Suppressor macrophage treated with lipopolysaccharide for 1 hour (primary cell): ENCODE measurements at places on chromosomes 13 and 19.
A peak's percentile ranks its signal among the peaks of the same experiment; 100 is the strongest.

DNA sequence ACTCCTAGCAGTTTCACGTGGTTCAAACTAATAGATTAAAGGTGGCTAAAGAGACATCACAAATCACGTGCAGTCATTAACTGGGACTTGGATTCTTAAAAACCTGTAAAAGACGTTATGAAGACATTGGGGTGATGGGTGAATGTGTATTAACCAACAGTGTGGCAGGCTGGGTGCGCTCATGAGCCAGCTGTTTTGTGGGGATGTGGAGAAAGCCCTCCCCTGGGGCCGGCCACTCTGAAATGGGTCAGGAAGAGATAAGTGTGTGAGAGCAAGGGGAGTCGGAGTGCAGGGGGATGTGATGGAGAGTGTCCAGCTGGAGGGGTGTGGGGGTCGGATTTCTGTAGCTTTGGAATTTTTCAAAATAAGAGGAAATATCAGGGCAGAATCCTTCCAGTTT lies 10.4 kb downstream of the UPF1 start:
- DNase-seq: no peak

DNA sequence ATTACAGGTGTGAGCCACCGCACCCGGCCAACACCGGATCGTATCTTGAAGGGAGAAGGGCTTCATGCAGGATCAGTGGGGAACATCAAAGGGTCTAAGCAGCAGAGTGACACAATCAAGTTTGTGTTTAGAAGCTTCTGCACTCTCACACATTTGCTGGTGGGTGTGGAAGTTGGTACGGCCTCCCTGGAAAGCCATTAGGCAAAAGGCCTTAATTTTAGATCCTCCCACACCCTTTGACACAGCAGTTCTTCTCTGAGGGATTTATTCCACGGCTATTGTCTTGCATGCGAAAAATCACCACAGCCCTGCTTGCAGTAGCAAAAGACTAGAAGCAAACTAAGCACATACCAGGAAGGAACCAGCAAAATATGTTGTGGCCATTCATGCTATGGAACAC lies 18.3 kb upstream of the SLC1A5 start:
- DNase-seq: peak; percentile 73

GRCh38 chr13:40342901-40343300 lies 323.5 kb downstream of the FOXO1 start:
- DNase-seq: no peak

DNA sequence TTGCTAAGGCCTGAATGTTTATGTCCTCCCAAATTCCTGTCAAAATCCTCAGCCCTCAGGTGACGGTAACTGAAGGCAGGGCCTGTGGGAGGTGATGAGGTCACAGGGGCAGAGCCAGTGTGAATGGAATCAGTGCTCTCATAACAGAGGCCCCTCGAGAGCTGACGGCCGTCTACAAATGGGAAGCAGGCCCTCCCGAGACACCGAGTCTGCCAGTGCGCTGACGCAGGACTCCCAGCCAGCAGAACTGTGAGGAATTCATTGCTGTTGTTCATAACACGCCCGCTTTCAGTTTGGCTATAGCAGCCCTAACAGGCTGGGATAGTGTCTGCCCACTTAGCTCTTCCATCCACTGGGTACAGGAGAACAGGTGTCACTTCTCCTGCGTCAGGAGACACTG lies 41.2 kb downstream of the CARS2 start:
- DNase-seq: peak; percentile 8

GRCh38 chr13:109856350-109856749 lies 70.0 kb upstream of the IRS2 start:
- DNase-seq: no peak

DNA sequence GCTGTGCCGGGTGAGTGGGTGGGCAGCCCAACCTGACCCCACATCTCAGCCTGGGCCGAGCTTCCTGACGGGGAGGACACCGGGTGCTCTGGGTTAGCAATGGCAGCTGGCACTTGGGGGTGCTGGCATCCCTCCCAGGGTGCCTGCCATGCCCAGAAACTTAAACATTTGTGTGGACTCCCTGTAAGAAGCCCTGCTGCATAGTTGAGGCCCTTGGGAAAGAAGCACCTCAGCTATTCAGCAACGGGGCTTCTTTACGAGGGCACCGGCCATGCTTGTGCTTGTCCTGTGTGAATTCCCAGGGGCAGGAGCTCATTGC lies 33.8 kb upstream of the MEDAG start:
- DNase-seq: no peak

DNA sequence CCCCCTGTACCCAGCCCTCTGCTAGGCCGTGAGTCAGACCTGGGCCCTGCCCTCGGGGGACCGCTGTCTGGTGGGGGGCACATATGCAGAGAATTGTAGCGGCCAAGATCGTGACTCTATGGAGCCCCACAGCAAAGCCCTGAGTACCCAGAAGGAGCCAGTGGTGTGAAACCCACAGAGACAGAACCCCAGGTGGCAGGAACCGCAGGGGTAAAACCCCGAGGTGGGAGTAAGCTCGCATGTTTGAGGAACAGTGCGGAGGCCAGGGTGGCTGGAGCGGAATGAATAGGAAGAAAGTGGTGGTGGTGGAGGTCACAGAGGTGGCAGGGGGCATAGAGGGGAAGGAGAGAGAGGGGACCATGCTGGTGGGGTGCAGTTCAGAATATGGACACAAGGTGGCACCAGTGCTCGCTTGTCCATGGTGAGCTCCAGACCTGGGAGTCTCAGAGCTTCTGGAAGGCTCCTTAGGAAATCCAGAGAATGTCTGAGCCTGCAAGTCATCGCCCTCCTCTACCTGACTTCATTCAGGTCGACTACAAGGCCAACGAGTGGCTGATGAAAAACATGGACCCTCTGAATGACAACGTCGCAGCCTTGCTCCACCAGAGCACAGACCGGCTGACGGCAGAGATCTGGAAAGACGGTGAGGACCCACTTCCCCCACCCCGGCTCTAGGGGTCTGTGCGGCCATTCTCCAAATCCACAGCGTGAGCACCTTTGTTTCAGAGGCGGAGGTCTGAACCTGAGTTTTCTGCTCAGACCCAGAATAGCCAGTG lies 48.9 kb downstream of the MYH14 start:
- peak; percentile 36 for DNase-seq

GRCh38 chr19:30689474-30689873 lies 317.3 kb downstream of the ZNF536 start:
- DNase-seq: no peak

DNA sequence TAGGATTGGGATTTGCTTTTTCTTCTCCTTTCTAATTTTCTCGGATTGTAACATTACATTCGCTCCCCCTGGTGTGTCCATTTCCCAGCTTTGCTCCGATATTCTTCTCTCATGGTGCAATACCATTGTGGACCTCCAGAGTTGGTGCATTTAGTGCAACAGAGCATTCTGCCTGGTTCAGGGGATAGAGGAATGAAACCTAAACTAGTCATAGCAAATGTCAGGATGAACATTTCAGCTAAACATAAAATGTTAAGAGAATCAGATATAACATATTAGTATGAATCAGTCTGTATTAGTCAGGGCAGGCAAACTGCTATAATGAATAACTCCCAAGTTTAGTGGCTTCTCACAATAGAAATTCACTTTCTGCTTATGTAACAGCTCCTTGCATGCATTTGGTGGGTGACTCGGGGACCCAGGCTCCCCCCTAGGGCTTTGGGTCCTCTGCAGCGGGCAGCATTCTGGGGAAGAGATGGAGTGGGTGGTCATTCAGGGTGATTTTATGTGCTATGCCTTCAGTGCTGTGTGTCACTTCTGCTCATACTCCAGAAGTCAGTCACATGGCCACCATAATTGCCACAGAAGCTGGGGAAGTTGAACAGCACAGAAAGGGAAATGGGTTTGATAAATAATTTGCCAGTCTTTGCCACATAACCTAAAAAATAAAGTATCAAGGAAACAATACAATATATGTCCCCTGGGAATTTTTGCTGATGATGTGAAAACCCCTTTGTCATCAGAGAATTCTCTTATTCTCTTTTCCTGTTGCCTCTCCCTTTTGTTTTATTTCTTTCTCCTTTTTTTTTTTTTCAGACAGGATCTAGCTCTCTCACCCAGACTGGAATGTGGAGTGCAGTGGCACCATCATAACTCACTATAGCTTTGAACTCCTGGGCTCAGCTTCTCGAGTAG lies 111.0 kb downstream of the HSPH1 start:
- peak; percentile 81 for DNase-seq

DNA sequence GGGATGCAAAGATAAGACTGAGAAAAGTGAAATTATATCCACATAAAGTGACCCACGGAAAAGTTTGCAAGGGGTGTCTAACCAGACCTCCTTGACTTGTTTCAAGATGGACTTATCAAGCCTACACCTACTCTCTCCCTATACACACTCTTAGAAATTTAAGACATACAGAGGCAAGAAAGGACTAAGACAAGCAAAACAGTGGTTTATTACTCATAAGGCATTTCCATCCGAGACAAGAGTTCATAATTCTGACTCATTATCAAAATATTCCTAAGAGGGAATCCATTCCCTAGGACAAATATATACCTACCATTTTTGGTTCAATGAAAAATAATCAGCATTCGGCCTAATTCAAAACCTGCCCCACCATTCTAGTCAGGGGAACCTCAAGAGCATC lies 232.6 kb upstream of the GPC6 start:
- DNase-seq: no peak

GRCh38 chr13:108408672-108409071 lies 139.2 kb downstream of the TNFSF13B start:
- no peak for DNase-seq

GRCh38 chr13:110390567-110390966 lies 83.5 kb downstream of the COL4A2 start:
- no peak for DNase-seq

DNA sequence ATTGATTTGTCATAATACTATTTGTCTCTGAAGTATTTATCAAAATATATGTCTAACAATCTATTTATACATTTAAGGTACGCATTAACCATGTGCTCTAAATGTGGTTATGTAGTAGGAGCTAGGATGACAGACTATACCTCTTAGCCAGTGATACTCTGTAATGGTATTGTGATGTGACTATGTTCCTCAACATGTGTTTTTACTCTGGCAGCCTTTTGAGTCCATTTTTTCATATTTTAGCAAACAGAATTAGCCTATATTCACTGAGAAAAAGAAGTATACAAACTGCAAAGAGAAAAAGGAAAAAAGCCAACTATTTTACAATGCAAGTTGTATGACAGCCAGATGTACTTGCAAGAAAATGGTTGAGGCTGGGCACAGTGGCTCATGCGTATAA lies 26.7 kb downstream of the MAB21L1 start:
- no peak for DNase-seq

DNA sequence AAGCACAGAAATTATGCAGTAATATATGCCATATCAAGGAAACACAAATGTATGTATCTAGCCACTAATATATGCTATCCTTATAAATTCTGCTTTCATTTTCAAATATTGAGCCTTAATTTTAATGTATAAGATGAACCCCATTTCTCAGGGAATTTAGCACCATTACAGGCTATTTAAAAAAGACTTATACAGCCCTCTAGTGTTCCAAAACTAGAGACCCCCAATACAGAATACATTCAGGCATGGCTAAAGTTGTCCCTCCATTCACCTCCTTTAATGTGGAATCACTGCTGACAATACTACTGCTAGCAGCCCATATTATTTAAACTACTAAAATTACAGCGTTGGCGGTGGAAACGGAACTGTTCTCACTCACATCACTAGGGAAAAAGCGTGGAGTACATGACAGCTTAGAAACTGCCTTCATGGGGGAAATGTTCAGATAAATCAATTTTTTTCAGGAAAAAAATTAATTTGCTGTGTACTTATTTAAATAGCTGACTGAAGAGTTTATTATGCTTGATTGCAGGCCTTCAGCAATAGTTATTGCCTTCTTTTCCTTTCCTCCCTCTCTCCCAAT lies 541.0 kb downstream of the PCDH9 start:
- DNase-seq: no peak

DNA sequence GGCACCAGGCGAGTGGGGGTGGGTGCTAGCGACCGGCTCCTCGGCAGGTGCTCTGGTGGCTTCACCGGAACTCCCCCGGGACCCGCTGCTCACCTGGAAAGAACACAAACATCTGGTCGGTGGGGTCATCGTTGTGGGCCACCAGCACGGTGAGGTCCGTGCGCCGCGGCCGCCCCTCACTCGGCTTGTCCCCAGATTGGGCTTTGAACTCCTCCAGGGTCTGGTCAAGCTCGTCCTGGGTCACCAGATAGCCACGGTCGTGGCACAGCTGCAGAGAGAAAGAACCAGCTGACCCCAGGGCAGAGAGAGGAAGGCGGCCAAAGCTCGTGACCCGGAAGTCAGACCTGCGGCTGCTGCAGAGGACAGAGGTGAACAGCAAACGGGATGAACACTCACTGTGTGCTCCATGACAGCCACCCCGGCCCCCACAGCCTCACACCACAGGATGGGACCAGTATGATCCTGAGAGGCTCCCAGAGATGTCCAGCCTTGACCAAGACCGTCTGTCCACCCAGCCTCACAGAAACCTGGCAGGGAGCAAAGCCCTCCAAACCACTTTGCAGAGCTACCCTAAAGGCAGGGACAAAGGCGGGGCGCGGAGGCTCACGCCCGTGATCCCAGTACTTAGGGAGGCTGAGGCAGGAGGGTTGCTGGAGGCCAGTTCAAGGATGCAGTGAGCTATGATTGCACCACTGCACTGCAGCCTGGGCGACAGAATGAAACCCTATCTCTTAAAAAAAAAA lies 1.2 kb downstream of the POLR2E start:
- DNase-seq: no peak

DNA sequence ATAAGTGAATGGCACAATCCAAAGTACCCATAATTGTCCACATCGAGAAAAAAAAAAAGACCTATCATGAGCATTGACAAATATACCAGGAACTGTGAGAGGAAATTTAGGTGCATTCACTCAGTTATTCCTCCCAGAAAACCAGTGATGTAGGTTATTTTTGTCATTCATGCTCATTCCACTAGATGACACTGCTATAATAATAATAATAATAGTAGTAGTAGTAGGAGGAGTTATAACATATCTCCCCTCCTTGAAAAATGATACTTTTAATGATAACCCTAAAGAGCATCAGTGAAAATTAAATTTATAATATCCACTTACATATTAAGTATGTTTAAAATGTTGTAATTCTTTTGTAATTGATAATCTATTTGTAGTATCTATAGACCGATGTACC lies 463.9 kb upstream of the MIR17HG start:
- no peak for DNase-seq

- DNase-seq: no peak
Observed at GRCh38 chr13:44869167-44869566, 120.1 kb downstream of the NUFIP1 start.

GRCh38 chr13:104530741-104531140 lies 1464.5 kb upstream of the SLC10A2 start:
- no peak for DNase-seq

GRCh38 chr19:19050104-19050503 lies 13.7 kb upstream of the SLC25A42 start:
- DNase-seq: no peak

DNA sequence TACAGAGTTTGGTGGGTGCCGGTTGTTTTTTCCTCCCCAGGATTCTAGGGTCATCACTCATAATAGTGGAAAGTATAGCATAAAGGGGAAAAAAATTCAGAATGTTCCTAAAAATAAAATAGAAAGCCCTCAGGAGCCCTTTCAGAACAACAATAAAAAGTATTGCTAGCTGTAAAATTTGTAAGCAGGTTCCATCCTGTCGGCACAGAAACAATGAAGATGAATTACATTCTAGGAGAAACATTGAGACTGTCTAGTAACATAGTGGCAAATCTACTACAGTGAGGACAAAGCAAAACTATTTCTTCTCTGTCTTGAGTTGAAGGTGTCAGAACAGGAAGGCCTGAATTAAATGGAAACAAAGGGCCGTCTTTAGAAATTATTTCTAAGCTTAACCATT lies 870.7 kb downstream of the PCDH9 start:
- no peak for DNase-seq
